Activated CD8-positive, alpha-beta memory T cell treated with anti-CD3 and anti-CD28 coated beads, Interleukin-2, amount 10 ng/mL, durations not matched to agents 7 days and 5 days (primary cell): ENCODE measurements at places on chromosomes 16 and 17. TPM values are rescaled to one million over a fixed set of nuclear protein-coding genes. Genes with fewer than 3 reads are reported as not detected.

DNA sequence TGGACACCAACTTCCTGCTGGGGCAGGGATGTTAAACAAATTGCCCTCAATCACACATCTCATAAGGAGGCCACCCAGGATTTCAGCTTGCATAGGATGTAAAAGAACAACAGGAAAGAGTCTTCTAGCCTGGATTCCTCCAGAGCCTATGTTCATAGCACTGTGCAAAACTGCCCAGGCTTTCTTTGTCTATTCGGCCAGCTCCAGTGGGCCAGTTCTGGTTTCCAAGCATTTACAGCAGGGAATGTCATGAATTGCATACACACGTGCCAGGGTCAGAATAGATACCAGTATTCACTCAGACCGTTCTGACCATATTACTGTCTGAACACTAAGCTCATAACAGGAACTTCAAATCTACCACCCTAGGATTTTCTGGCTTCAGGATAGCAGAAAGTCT, 273.2 kb downstream of the CDH8 start:
- no peaks in the 10 kb centered on the region for H3K27me3 ChIP-seq
- H3K4me1 ChIP-seq, result no peaks in the 10 kb centered on the region
- no peak overlapping the region for H3K27ac ChIP-seq
- no peaks in the 10 kb centered on the region for H3K36me3 ChIP-seq
- no peak overlapping the region for H3K4me3 ChIP-seq
- DNase-seq, result no peak

GRCh38 chr16:83266848-83267553, 540.8 kb upstream of the HSBP1 start:
- no peak overlapping the region for H3K4me3 ChIP-seq
- H3K27ac ChIP-seq, result no peak overlapping the region
- no peaks in the 10 kb centered on the region for H3K27me3 ChIP-seq
- no peaks in the 10 kb centered on the region for H3K4me1 ChIP-seq
- no peaks in the 10 kb centered on the region for H3K36me3 ChIP-seq

Gene KRT33B
- not detected for total RNA-seq

Gene COL1A1
- total RNA-seq, result 1.6 TPM

- H3K4me1 ChIP-seq, result peaks cover 13% of the 10 kb centered on the region
- no peaks in the 10 kb centered on the region for H3K27me3 ChIP-seq
- peak overlapping the region; percentile 49 for H3K4me3 ChIP-seq
Observed at GRCh38 chr16:81096715-81097208, 567 bp upstream of the GCSH start.

DNA sequence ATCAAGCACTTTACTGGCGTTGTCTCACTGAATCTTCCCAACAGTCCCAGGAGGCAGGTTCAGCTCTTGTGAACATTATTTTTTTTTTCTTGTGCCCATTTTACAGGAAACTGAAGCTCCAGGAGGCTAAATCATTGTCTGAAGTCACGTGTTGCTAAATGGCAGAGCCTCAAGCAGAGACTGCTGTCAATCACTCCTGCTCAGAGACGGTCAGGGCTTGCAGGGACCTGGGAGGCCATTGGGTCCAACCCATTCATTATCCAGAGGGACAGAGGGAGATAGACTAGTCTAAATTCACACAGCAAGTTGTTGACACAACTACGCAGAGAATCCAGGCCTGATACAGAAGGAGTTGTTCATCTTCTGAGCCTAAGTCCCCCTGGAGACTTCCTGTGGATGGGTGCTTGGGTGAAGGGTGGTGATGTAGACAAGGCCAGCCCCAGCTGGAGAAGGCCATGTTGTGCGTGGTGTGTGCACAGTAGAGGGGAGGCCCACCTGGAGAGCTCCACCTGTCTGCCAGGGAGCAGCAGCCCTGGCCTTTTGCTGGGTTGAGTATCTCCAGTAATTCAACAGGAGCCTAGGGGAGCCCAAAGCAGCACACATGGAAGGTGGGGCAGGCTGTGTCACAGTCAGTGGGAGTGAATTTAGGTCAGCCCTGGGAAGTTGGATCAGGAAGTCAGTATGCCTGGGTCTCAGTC, 24.3 kb upstream of the C1QL1 start:
- no peaks in the 10 kb centered on the region for H3K4me1 ChIP-seq
- no peaks in the 10 kb centered on the region for H3K36me3 ChIP-seq
- no peak for DNase-seq
- no peak overlapping the region for H3K4me3 ChIP-seq
- H3K27ac ChIP-seq, result no peak overlapping the region
- peaks cover 42% of the 10 kb centered on the region for H3K27me3 ChIP-seq

GRCh38 chr16:50037662-50038220, 12.7 kb downstream of the CNEP1R1 start:
- no peak overlapping the region for H3K4me3 ChIP-seq
- no peak overlapping the region for H3K27ac ChIP-seq
- peaks cover 17% of the 10 kb centered on the region for H3K4me1 ChIP-seq
- no peak for DNase-seq
- H3K27me3 ChIP-seq, result no peaks in the 10 kb centered on the region
- H3K36me3 ChIP-seq, result peaks cover 22% of the 10 kb centered on the region

GRCh38 chr16:2370721-2371120, 30.2 kb upstream of the ABCA3 start:
- no peaks in the 10 kb centered on the region for H3K36me3 ChIP-seq
- no peak overlapping the region for H3K27ac ChIP-seq
- no peak overlapping the region for H3K4me3 ChIP-seq
- H3K27me3 ChIP-seq, result peaks cover 46% of the 10 kb centered on the region
- DNase-seq, result no peak
- H3K4me1 ChIP-seq, result no peaks in the 10 kb centered on the region

Gene TBC1D3E
- total RNA-seq, result not detected

DNA sequence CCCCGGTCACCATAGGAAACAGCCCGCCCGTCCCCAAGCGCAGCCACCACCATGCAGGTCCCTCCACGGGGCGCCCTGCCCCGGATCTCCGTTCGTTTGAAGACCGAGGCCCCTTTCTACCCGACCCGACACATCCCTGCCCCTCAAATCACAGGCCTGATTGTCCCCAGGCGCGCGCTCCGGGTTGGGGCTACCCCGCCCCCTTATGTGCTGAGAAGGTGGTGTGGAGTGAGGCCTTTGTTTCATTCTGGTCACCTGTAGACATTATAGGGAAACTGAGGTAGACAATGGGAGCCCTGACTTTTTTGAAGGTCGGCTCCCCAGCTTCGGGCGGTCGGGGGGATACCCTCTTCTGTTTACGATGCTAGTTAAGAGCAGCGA, 763 bp upstream of the ACTG1 start:
- peaks cover 40% of the 10 kb centered on the region for H3K36me3 ChIP-seq
- peak overlapping the region; percentile 92 for H3K27ac ChIP-seq
- peak overlapping the region; percentile 79 for H3K4me3 ChIP-seq
- peaks cover 43% of the 10 kb centered on the region for H3K4me1 ChIP-seq

DNA sequence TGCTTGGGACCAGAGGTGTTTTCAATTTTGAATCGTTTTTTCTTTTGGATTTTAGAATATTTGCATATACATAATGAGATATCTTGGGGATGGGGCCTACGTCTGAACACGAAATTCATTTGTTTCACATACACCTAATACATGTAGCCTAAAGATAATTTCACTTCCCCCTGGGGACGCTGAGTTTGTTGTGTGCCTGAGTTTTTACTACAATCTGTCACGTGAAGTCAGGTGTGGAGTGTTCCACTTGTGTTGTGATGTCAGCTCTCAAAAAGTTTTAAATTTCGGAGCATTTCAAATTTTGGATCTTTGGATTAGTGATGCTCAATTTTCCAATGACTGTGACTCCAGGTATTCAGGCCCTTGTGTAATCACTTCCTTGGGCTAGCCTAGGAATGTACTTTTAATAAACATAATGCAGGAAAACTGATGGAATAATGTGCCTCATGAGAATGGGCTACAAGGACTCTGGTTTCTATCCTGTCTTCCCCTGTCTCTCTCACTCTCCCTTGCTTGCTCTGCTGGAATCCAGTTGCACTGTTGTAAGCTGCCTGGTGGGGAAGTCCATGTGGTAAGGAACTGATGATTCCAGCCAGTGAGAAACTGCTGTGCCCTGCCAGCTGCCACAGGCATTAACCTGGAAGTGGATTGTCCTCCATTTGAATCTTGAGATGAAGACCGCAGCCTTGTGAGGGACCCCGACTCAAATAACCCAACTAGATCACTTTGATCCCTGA, 403.8 kb downstream of the SHISA9 start:
- no peaks in the 10 kb centered on the region for H3K27me3 ChIP-seq
- H3K4me1 ChIP-seq, result no peaks in the 10 kb centered on the region
- no peaks in the 10 kb centered on the region for H3K36me3 ChIP-seq

DNA sequence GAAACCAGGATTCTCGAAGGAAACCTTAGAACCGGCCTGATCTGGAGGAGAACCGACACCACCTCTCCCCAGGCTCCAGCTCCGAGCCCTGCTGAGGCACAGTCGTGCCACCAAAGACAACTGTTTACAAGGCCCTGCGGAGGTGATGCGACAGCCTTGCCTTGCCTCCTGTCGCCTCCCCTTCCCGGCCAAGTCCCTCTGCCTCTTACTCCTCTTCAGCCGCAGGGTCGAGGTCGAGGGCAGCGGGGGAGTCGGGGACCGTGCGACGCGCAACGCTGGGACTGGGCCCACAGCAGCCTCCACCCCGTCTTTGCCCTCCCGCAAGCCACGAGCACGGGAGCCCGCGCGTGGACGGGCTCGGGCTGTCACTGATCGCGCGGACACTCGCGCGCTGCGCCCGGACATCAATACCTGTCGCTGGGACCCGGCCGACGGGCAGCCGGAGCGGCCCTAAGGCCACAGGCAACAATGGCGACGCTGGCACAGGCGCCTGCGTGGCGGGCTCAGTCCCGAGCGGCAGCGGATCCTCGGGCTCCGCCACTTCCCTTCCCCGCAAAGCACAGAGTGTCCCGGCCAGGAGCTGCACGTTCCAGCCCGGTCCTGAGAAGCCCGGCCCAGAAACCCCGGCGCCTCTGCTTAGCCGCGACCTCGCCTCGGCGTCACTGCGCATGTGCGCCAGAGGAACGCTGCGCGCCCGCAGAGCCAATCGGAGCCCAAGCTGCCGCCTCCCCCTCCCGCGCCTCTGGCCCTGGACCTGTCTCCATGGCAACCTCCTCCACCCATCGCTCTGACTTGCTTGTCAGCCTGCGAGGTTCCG, at the start of gene ZNF287:
TSS of gene ZNF287 (minus strand) at position 664 of the 817 bp plus-strand sequence. CDS start 1,473 bp downstream, outside the sequence.
- no peaks in the 10 kb centered on the region for H3K27me3 ChIP-seq
- peaks cover 13% of the 10 kb centered on the region for H3K4me1 ChIP-seq
- peak; percentile 93 for DNase-seq
- H3K27ac ChIP-seq, result peak within 1 kb of the TSS; percentile 70
- peak within 1 kb of the TSS; percentile 73 for H3K4me3 ChIP-seq

DNA sequence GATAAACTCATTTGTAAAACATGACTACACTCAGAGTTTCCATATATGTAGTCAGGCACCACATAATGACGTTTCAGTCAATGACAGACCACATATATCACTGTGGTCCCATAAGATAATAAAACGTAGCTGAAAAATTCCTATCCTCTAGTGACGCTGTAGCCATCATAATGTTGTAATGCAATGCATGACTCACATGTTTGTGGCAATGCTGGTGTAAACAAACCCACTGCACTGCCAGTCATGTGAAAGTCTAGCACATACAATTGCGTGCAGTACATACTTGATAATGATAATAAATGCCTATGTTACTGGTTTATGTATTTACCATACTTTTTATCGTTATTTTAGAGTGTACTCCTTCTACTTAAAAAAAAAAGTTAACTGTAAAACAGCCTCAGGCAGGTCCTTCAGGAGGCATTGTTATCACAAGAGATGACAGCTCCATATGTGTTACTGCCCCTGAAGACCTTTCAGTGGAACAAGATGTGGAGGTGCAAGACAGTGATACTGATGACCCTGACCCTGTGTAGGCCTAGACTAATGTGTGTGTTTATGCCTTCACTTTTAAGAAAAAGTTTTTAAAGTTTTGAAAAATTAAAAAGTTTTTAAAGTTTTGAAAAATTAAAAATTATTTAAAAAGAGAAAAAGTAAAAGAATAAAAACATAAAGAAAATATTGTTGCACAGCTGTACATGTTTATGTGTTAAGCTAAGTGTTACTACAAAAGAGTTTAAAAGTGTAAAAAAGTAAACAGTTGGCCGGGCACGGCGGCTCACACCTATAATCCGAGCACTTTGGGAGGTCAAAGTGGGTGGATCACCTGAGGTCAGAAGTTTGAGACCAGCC, 9.0 kb downstream of the STAT5B start:
- H3K27ac ChIP-seq, result peak overlapping the region; percentile 80
- DNase-seq, result peak; percentile 78
- no peak overlapping the region for H3K4me3 ChIP-seq
- peaks cover 48% of the 10 kb centered on the region for H3K4me1 ChIP-seq
- H3K27me3 ChIP-seq, result no peaks in the 10 kb centered on the region

- no peak for DNase-seq
- peaks cover 11% of the 10 kb centered on the region for H3K27me3 ChIP-seq
- no peak overlapping the region for H3K27ac ChIP-seq
- no peaks in the 10 kb centered on the region for H3K4me1 ChIP-seq
- no peaks in the 10 kb centered on the region for H3K36me3 ChIP-seq
Observed at GRCh38 chr16:86725401-86725800, 147.1 kb downstream of the FOXL1 start.

DNA sequence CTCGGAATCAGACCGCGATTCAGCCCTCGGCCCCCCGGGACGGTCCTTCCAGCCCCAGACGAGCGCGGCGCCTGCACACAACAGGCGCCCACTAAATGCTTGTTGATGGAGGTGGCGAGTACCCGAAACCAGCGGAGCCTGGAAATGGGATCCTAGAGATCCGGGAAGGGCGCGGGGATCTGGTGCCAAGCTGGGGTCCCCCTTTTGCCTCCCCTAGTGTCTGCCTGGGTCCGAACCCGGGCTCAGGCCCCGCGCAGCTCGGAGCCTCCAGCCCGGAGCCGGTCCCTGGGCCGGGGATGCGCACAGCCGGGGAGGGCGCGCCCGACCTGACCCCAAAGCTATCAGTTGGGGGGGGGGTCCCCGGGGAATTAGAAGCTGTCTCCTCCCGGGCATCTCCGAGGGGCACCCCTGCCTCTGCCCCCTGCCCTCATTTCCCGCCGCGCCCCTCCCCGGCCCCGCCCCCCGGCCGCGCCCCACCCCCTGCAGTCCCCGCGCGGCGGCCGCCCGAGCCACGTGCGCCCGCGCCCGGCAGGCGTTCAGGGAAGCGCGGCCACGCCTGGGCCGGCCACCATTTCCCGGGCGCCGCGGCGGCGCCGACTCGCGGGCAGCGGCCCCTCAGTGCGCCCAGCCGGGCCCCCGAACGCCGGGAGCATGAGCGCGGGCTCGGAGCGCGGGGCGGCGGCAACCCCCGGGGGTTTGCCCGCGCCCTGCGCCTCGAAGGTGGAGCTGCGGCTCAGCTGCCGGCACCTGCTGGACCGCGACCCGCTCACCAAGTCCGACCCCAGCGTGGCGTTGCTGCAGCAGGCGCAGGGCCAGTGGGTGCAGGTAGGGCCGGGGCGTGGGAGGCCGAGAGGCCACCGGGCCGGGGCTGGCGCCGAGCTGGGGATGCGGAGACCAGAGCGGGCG, at the start of gene CPNE7:
TSS of gene CPNE7 (plus strand) at position 512 of the 906 bp plus-strand sequence. CDS start at position 652, 140 bp downstream.
- no peaks in the 10 kb centered on the region for H3K4me1 ChIP-seq
- no peak for DNase-seq
- no peak within 1 kb of the TSS for H3K27ac ChIP-seq
- H3K36me3 ChIP-seq, result no peaks in the 10 kb centered on the region
- peaks cover 31% of the 10 kb centered on the region for H3K27me3 ChIP-seq
- no peak within 1 kb of the TSS for H3K4me3 ChIP-seq
